ENCODE measurements at places on chromosomes 4 and X. TPM values are rescaled to one million over a fixed set of nuclear protein-coding genes. Genes with fewer than 3 reads are reported as not detected.

DNA sequence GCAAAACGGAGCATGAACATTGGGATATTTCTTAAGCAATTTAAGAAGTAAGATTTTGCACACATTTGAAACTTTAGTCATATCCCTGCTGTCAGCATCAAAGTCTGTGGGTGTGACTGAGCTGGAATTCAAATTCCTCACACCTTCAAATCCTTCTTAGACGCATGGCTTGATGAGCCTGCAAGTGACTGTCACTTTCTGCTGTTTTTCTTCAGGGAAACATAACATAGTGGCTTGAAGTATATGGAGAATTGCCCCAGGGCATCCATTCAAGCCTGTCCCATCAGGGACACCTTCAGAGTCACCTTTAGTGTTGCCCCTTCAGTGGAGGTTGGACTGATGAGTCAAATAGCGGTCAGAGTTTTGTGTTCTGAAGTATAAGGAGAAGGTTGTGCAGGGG is 17.4 kb downstream of the FHDC1 start:
- no peak for DNase-seq
- no peaks in the 10 kb centered on the region for H3K36me3 ChIP-seq
- no peak overlapping the region for H3K27ac ChIP-seq
- H3K4me1 ChIP-seq, result no peaks in the 10 kb centered on the region

DNA sequence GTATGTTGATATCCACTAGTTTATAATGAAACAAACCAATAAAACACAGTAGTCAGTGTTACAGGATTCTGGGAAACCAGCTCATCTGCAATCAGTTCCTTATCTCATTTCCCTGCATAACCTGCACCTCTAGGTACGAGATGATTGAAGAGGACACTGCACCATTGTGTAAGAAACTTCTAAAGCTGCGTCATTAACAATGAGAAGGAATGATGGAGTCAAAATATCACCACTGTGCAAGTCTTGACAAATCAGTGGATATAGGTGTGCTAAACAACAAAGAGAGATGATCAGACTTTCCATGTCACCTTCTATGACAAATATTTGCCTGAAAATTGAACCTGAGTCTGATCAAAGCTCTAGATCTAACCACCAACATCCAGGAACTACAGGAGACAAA is 40.7 kb upstream of the DHX15 start:
- no peak for DNase-seq
- no peak overlapping the region for H3K27ac ChIP-seq
- no peak overlapping the region for H3K4me3 ChIP-seq
- H3K4me1 ChIP-seq, result no peaks in the 10 kb centered on the region
- H3K27me3 ChIP-seq, result peaks cover 10% of the 10 kb centered on the region
- no peaks in the 10 kb centered on the region for H3K36me3 ChIP-seq

DNA sequence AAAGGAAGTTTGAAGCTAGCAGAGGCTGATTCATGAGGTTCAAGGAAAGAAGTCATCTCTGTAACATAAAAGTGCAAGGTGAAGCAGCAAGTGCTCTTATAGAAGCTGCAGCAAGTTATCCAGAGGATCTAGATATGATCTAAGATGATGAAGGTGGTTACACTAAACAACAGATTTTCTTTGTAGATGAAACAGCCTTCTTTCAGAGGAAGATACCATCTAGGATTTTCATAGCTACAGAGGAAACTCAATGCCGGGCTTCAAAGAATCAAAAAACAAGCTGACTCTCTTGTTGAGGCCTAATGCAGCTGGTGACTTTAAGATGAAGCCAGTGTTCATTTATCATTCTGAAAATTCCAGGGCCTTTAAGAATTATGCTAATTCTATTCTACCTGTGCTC is 28.8 kb downstream of the NR0B1 start:
- H3K27me3 ChIP-seq, result no peaks in the 10 kb centered on the region
- DNase-seq, result no peak
- H3K4me1 ChIP-seq, result peaks cover 1% of the 10 kb centered on the region
- H3K4me3 ChIP-seq, result no peak overlapping the region

SMARCA1 gene
- 0.17 TPM for total RNA-seq

- H3K27me3 ChIP-seq, result no peaks in the 10 kb centered on the region
- no peak overlapping the region for H3K27ac ChIP-seq
- peaks cover 7% of the 10 kb centered on the region for H3K36me3 ChIP-seq
- H3K4me1 ChIP-seq, result no peaks in the 10 kb centered on the region
- H3K4me3 ChIP-seq, result no peak overlapping the region
These were observed 71.1 kb upstream of the ZCCHC13 start for GRCh38 chrX:74232859-74233258.

DNA sequence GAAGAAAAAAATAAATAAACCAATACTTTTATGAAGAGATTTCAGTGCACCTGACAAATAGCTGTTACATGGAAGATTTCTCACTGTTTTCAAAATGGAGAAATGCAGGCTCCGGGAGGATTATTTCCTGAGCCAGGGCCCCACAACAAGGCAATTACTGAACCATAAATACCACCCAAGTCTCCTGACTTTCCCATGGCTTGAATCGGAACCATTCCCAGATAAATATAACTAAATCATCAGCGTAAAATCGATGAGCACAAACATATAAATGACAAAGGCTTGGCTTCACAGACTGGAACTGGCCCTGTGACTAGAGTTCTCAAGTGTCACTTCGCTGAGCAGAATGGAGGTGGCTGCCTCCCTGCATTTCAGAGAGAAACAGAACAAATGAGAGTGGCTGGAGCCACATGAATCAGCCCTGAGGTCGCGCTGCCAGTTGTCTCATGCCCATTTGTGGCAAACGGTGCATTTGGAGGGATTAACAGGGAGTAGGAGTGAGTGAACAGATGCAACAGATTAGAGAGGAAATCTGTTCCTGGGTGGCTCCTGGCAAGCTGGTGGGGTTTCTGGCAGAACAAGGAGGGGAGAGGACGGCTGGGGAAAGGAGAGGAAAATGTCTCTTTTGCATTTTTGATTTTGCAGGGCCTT is 57.3 kb upstream of the STIM2 start:
- no peak for DNase-seq
- H3K27ac ChIP-seq, result no peak overlapping the region
- no peak overlapping the region for H3K4me3 ChIP-seq
- no peaks in the 10 kb centered on the region for H3K36me3 ChIP-seq

DNA sequence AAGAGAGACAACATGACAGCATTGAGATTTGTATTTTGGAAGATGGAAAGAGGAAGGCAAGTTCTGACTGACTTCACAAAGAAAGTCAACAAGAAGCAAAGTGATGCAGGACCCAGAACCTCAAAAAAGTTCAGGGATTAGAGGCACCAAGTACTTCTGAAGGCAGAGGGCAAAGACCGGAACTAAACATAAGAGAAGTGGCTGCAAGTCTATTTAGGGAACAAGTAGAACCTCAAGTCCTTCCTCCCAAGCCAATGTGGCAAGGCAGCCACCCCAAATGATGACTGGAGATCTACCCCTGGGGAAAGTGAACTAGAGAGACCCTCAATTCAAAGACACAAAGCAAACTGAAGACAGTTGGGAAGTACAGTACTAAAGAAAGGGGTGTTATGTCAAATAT is 46.6 kb downstream of the SLC39A8 start:
- H3K4me1 ChIP-seq, result peaks cover 1% of the 10 kb centered on the region
- no peak for DNase-seq
- H3K4me3 ChIP-seq, result no peak overlapping the region

DNA sequence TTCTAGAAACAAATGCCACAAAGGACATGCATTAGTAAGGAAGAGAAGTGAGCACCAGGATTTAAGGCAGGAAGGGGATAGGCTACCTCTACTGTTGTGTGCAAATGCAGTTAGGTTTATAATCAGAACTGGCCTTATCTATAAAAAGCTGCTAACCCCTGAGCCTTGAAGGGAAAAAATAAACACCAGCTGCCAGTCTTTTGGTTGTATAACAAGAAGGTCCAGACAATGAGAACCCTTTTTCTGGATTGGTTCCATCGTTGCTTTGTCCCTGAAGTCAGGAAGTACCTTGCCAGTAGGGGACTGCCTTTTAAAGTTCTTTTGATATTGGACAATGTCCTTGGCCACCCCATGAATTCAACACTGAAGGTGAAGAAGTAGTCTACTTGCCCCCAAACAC is 126.7 kb upstream of the OTUD4 start:
- no peaks in the 10 kb centered on the region for H3K36me3 ChIP-seq
- H3K4me3 ChIP-seq, result no peak overlapping the region
- no peak for DNase-seq

MAPK10 gene
- not detected for total RNA-seq
